Kidney (tissue), 22 donors: ENCODE measurements at places on chromosomes 4 and X. TPM values are rescaled to one million over a fixed set of nuclear protein-coding genes. Genes with fewer than 3 reads are reported as not detected.

The GALNTL6 gene
- total RNA-seq, result 0.60 TPM

The DDIT4L gene
- 6.1 TPM for total RNA-seq

The TLL1 gene
- total RNA-seq, result 10.0 TPM

The FGF2 gene
- 16.9 TPM for total RNA-seq

The TSPAN6 gene
- total RNA-seq, result 27.8 TPM

The G6PD gene
- 54.1 TPM for total RNA-seq

The FRG1 gene
- total RNA-seq, result 43.2 TPM

The HAUS3 gene
- total RNA-seq, result 12.1 TPM

The UGT2A2 gene
- total RNA-seq, result not detected

The TCP11X2 gene
- not detected for total RNA-seq

The TMEM35A gene
- 1.1 TPM for total RNA-seq

The MAGEB1 gene
- not detected for total RNA-seq

The NUP62CL gene
- total RNA-seq, result 9.2 TPM

The RAB39B gene
- total RNA-seq, result 1.2 TPM

The RAB33A gene
- total RNA-seq, result 2.9 TPM

The SPANXN3 gene
- not detected for total RNA-seq

The MAGEA12 gene
- not detected for total RNA-seq

The RPL9 gene
- total RNA-seq, result 1,087 TPM

The GAGE12E gene
- not detected for total RNA-seq

The NXF2B gene
- total RNA-seq, result 0.25 TPM

The CLNK gene
- total RNA-seq, result 2.8 TPM

The KLKB1 gene
- 2.1 TPM for total RNA-seq

The DRP2 gene
- 0.16 TPM for total RNA-seq

The SEL1L3 gene
- total RNA-seq, result 60.3 TPM

The CDKL2 gene
- total RNA-seq, result 15.9 TPM

The PDGFRA gene
- total RNA-seq, result 71.0 TPM

The DCHS2 gene
- total RNA-seq, result 0.47 TPM

The ZGRF1 gene
- 3.6 TPM for total RNA-seq

The NXF2 gene
- total RNA-seq, result not detected

The TLR2 gene
- total RNA-seq, result 59.5 TPM

The SRPX2 gene
- total RNA-seq, result 3.2 TPM

The SMR3B gene
- not detected for total RNA-seq

The ADGRL3 gene
- 8.9 TPM for total RNA-seq
